ENCODE measurements at places on chromosomes 16 and 17.

- DNase-seq: no peak
Observed at GRCh38 chr17:41301916-41302901, at the start of gene KRTAP29-1. TSS of gene KRTAP29-1 (minus strand) at chr17:41302851. CDS start at chr17:41302851, 0 bp downstream.

DNA sequence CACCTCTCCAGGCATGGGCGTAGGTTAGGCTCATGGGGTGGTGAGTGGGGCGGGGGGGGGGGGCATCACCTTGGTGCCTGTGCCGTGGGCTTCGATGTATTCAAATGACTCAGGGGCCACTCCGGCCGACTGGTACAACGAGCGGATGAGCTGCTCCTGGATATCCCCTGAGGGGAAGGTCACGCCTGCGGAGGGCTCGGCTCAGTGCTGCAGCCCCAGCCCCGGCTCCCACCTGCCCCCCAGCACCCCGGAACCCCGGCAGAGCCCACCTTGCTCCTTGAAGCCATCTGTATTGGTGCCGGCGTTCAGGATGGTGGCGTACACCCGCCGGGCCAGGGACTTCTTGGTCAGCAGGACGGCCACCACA lies 5.4 kb downstream of the FASN start:
- DNase-seq: no peak

DNA sequence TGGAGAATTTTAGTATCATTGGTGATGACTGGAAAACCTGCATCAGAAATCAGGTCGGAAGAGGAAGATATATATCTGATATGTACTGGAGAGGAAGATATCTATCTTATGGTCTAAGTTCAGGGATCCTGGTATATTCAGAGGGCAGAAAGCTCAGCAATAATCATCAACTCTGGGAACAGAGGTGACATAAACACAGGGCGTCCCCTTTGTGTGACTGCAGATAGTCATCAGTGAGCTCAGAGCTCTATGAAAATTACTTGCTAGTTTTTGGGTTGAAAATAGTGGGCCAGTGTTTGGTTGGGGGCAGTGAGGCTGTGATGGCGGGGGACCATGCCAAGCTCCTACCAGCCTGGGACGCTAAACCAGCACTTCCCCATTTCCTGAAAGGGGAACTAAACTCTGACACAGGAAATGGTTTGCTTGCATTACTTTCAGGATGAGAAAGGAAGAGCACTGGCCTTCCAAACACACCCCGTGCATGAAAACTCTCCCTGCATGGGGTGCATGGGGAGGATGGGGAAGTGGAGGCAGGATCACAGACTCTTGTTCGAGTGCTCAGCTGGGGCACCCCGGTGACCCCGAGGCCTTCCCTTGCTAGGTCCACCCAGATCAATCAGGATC lies 15.8 kb downstream of the NOD2 start:
- DNase-seq: no peak

- no peak for DNase-seq
Observed at GRCh38 chr16:10609402-10609774, 29.0 kb upstream of the EMP2 start.

GRCh38 chr17:51496378-51496777 lies 236.0 kb downstream of the UTP18 start:
- no peak for DNase-seq

GRCh38 chr17:396788-397187 lies 44.2 kb upstream of the RPH3AL start:
- no peak for DNase-seq

DNA sequence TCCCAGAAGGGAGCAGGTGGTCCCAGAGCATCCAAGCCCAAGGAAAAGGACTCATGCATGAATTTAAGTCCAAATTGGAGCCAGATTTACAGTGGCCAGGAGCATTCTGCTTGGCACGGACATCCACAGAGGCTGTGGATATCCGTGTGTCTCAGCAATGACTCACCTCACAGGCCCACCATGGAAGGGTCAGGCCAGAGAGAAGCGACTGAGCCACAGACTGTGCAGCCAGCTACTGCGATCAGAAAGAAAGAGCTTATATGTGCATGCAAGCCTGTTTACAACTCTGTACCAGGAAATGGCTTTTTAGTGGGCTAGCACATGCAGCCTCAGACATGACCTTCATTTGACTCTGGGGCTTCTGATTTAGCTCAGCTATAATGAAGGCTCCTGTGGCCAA lies 231.0 kb downstream of the C16orf95 start:
- peak; percentile 45 for DNase-seq

- DNase-seq: no peak
Observed at GRCh38 chr17:9322326-9322725, 253.3 kb downstream of the STX8 start.

DNA sequence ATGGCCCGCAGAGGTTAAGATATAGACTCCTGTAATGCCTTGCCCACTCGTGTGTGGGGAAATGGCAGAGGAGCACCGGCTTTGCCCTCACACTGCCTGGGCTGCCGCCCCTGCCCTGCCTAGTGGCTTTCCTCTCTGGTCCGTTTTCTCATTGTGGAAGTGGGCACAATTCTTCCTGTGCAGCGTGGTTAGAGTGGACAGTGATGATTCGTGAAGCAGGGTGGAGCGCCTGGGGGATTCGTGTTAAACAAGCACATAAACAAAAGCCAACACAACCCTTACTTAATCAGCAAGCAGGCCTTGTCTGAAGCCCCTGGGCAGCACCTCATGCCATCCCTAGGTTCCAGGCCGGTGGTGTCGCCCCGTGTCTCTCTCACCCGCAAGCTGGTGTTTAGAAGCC lies 269.7 kb downstream of the SEC14L1 start:
- no peak for DNase-seq

DNA sequence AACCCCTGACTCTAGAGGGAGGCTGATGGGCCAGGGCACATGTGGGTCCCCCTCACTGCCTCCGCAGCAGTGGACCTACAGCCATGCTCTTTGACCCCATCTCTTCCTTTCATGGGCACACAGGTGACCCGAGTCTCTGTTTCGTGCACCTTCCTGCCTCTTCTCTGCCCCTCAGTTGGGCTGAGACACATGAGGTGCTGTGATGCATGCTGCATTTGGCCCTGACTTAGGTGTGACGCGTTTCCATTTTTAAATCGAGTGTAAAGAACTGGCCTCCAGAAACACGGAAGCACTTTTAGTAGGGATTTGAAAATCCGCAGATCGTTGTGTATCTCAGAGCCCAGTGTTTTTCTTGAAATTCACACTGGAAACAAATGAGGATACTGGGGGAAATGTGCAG lies 24.6 kb downstream of the C16orf90 start:
- no peak for DNase-seq

DNA sequence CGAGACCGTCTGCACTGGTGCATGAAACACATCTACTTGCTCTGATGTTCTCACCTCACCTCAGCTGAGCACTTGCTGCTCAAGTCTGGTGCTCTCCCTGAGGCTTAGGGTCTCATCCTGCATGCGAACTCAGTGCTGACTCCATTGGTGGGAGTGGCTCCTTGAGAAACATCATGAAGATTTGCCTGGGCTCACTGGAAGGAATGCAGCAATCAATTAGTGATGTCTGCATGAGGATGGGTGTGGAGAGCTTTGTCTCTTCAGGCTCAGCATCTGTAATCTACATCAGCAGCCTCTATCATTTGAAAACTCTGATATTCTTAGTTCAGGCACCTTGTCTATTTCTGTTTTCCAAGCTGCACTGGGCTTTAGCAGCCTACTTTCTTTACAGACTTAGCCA lies 204.4 kb downstream of the IRF8 start:
- DNase-seq: no peak

GRCh38 chr17:75633486-75634375 lies 497 bp downstream of the SMIM5 start:
- DNase-seq: peak; percentile 51
